AG04449 (cell line): ENCODE measurements at places on chromosomes 7 and 10.

DNA sequence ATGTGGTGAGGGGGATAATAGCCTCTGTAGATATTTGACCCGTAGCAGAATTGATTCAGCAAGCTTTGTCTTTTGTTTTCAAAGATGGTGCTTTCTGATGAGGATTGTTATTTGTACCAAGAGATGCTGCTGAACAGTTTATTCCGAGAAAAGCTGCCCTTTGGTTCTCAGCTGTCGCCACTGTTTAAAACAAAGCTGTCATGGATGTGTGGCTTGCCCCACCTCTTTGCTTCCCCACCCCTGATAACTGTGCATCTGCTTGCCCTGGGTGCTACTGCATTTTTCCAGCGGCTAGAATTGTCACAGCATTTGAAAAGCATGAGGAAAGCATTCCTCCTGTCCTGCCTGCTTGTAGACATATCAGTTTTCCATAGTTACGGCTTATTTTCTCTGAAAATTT, 226.9 kb upstream of the CSTF2T start:
- no peak for DNase-seq

- DNase-seq, result no peak
These were observed 18.6 kb downstream of the RABGEF1 start for GRCh38 chr7:66758950-66759628.

DNA sequence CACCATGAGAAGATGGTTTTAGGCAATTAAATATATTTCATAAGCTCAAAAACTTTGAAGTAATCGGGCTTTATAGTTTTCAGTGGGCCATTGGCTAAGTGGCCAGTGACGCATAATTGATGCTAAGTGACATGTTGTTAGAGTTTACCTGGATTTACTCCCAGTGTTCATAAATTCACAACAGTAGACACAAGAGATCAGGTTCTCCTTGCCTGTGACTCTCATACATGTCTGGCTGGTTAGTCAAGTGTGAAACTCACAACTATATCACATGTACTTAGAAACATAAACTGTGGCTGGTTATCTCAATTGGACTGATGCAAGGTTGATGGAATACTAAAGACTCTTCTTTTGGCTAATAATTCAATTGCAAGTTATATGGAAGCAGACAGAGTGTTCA, 26.2 kb downstream of the ASB15 start:
- no peak for DNase-seq

DNA sequence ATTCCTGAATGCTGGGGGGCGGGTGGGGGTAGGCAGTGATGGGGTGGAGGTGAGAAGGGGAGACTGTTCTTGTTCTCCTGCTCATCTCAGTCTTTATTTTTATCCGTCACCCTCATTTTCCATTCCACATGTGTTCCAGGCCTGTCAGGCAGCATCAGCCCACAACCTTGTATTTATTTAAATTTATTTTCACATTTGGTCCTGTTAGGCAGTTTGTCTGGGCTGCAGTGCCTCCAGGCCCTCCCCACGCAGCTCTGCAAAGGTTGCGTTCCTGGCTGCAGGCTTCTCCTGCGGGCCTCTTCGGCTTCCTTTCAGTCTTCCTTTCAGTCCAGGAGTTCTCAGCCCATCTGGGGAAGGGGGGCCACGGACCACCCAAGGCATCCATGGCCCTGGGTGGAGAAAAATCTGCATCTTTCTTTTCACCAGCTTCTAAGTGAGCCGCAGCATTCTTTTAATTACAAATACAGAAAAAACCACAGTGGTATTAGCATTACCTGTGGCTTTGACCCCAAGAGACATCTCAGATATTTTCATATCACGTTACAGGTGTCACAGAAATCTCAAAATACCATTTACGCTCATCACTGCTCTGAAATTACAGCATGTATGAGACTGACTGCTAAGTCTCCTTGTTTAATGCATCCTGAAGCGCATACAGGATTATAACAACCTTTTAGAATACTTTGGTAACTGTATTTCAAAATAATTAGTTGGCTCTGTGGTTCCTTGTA, 94.0 kb downstream of the C10orf105 start:
- no peak for DNase-seq

- DNase-seq, result no peak
These were observed at the start of gene KCNH2 for GRCh38 chr7:150978126-150978789. Gene KCNH2 (minus strand): TSS chr7:150978321. CDS start chr7:150977913, 408 bp downstream.

DNA sequence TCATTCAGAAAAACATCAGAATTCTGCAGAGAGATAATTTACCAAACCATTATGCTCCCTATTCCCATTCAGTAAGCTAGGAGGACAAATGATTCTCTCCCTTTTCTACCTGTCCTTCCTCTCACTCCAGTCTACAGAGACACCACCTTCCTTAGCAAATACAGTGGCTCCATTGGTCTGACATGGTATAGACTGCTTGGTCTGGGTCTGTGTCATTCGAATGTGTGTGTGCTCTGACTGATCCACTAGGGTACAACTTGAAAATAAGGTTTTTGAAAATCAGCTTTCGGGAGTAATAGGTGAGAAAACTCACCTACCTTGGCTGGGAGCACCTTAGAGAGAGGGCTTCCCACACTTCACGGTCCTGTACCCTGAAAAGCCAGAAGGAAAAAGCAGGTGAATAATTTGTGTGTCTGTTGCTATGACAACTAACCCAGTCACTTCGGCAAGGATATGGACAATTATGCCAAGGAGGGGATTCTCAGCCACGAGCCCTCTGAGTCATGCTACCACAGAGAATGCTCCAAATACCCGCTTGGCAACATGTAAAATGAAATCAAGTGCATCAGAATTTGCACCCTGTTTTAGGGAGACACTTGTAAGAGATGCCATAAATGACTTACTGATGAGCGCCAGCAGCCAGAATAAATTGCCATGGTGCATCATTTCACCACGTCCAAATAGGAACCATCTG, 114.5 kb upstream of the PRKCQ start:
- no peak for DNase-seq

GRCh38 chr7:55138663-55139062, 119.8 kb downstream of the EGFR start:
- no peak for DNase-seq

- DNase-seq, result no peak
These were observed 27.8 kb downstream of the MKX start for GRCh38 chr10:27717861-27718260.

- DNase-seq, result no peak
These were observed 38.6 kb upstream of the MXI1 start for GRCh38 chr10:110168601-110169481.
